ENCODE measurements at places on chromosomes 13 and 19.

GRCh38 chr13:50074843-50075242 is 59.6 kb downstream of the KCNRG start:
- DNase-seq, result no peak

GRCh38 chr13:85659493-85659892 is 139.7 kb downstream of the SLITRK6 start:
- DNase-seq, result no peak

DNA sequence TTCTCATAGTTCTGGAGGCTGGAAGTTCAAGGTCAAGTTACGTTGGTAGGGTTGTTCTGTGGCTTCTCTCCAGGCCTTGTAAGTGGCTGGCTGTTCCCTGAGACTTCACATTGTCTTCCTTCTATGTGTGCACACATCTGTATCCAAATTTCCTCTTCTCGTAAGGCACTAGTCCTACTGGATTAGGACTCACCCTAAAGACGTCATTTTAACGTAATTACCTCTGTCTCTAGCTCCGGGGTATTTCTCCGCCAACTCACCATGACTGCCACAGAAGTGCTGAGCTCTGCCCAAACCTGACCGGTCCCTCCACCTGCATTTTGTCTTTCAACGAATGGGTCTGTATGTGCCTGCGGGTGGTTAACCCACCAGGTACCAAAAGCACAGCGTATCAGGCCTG is 8.7 kb upstream of the SYDE1 start:
- peak; percentile 98 for DNase-seq

DNA sequence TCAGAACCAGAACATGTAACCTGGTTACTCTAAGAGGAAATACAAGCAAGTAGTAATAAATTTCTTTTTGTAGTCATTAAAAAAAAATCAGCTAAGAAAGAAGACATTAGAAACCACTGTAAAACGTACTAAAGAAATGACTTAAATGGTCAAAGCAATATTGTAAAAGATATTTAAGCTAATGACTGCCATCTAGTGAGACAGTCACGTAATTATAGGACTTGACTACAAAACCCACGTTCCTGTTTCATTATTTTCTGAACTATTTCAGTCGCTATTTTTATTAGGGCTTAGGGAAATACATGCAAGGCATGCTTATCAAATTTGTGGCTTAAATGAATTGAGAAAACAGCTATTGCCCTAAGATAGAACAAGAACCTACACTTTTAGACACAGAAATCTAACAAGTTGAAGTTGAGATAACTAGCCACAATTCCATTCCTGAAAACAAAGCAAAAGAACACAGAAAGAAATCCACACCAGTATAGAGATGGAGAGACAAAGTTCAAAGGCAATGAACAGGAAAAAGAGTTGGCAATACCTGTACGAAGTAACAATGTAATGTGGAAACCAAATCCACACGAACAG is 17.9 kb downstream of the ALG5 start:
- DNase-seq, result no peak

DNA sequence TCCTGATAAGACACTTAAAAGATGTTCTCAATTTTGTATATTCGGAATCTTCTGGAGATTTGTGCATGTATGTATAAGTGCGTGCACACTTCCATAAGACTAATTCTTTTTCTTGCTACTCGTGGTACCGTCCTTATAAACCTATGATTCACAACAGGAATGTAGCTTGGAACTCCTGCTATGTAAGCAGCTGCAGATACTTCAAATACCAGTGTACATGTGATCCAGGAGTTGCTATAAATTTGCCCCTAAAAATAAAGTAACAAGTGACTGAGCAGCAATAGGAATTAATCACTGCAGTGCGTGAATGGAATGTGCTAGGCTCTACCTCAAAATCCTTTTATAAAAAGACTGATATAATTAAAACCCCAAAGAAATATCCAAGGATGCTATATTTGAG is 214.9 kb downstream of the KLF5 start:
- DNase-seq, result peak; percentile 73

- DNase-seq, result no peak
These were observed 83.5 kb upstream of the STARD13 start for GRCh38 chr13:33369073-33369472.

- no peak for DNase-seq
These were observed 105.2 kb downstream of the SLITRK6 start for GRCh38 chr13:85693889-85694511.

GRCh38 chr13:102845289-102845629 is 573 bp upstream of the ERCC5 start:
- DNase-seq, result no peak

- DNase-seq, result no peak
These were observed 5.0 kb downstream of the SOX1 start for GRCh38 chr13:112071723-112072533.

DNA sequence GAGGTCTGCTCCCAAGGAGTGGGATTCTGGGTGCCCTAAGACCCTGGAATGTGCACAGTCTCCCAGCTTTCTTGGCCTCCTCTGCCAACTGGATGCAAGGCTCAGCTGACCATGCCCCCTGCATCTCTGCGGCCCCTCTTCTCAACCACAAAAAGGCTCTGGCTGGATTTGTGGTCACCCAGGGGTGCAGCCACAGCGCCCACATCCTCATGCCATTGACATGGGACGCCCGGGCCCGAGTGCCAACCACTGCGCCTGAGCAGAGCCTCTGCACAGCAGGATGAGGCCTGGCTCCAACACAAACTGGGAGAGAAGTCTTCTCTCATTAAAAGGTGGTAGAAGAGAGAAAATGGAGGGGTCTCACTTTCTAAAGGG is 103.5 kb downstream of the FOXO1 start:
- no peak for DNase-seq

GRCh38 chr13:43289470-43290255 is 266.3 kb downstream of the DNAJC15 start:
- DNase-seq, result no peak

GRCh38 chr19:6663236-6664201 is 6.4 kb downstream of the TNFSF14 start:
- peak; percentile 43 for DNase-seq

DNA sequence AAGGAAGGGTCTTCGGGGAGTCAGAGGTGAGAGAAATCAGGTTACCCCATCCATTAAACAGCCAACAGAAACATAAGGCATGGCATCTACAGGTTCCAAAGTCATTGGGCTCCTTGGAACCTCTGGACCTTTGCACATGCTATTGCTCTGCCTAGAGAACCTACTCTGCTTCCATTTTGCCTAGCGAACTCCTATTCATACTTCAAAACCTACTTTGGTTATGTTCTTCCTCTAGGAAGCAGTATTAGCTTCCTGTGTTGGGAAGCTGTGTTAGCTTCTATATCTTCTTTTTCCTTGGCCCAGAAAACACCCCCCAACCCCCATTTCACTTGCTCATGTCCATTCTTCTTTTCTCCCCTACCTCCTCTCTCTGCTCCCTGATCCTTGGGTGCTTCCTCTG is 39.6 kb downstream of the F2RL3 start:
- DNase-seq, result no peak

GRCh38 chr19:52640916-52641315 is 2.8 kb upstream of the ZNF83 start:
- no peak for DNase-seq

DNA sequence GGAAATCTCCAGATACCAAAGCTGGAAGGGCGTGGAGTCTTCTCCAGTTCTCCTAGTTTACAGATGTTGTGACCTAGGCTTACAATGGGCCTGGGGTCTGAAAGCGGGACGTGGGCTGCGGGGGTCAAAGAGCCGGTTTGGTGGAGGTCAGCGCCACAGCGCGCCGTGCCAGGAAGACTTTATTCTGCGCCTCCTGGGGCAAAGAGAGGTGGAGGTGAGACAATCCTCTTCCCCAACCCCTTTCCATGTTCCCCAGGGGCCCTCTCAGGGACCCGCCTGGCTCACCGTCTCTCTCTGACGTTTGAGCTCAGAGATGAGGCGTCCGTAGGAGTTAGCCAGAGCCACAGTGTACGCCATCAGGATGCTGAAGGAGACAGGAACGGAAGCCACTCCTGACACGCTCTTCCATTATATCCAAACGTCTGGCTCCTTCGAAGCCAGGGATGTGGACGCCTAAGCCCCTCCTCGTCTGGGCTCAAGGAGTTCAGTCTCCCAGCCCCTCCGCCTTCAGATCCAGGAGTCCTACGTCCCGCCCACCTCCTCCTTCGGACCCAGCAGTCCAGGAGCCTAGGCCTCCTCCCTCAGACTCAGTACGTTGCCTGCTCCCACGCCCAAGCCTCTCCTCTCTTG is 776 bp upstream of the LENG1 start:
- peak; percentile 18 for DNase-seq

GRCh38 chr19:39413272-39413910 is 922 bp downstream of the PLEKHG2 start:
- DNase-seq, result peak; percentile 50

DNA sequence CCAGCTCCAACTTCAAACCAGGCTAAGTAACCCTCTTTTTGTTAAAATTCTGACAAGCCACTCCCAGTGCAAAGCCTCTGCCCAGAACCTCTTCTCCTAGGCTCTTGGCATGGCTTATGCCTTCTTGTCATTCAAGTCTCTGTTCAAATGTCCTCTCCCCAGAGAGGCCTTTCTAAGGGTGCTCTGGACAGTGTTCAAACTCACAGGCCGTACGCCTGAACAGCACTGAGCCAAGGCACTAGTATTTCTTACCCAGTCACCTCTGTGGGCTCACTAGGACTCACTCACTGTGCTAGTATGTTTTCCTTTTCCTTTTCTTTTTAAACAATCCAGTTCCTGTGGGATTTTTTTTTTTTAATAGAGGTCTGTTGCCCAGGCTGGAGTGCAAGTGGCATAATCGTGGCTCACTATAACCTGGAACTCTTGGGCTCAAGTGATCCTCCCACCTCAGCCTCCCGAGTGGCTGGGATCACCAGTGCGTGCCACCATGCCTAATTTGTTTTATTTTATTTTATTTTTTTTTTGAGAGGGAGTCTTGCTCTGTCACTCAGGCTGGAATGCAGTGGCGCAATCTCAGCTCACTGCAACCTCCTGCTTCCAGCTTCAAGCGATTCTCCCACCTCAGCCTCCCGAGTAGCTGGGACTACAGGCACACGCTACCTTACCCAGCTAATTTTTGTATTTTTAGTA is 2.3 kb upstream of the ASF1B start:
- peak; percentile 50 for DNase-seq

DNA sequence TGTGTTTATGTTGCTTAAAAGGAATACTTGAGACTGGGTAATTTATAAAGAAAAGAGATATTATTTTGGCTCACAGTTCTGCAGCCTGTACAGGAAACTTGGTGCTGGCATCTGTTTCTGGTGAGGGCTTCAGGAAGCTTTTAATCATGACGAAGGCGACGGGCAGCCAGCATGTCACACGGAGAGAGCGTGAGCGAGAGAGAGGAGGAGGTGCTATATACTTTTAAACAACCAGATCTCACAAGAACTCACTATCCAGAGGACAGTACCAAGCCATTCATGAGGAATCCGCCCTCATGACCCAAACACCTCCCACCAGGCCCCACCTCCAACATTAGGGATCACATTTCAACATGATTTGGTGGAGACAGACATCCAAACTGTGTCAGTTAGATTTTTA is 163.4 kb upstream of the TSC22D1 start:
- peak; percentile 70 for DNase-seq

- no peak for DNase-seq
These were observed 1730.1 kb upstream of the PRR20A start for GRCh38 chr13:55410398-55411330.

DNA sequence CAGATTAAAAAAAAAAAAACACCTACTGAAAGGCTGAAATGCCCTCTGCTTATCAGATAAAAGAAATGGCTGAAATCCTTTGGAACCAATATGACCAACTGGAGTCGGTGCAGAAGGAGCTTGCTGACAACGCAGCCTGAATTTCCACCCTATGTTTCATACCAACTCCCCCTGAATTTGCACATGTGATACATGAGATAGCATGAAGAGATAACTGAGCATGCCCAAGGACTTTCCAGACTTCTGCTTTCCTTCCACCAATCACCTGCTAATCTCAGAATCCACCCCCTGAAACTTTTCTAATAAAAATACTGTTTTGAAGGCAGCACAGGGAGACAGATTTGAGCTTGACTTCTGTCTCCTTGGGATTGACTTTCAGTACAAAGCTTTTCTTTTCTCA is 32.2 kb upstream of the WDFY2 start:
- no peak for DNase-seq

DNA sequence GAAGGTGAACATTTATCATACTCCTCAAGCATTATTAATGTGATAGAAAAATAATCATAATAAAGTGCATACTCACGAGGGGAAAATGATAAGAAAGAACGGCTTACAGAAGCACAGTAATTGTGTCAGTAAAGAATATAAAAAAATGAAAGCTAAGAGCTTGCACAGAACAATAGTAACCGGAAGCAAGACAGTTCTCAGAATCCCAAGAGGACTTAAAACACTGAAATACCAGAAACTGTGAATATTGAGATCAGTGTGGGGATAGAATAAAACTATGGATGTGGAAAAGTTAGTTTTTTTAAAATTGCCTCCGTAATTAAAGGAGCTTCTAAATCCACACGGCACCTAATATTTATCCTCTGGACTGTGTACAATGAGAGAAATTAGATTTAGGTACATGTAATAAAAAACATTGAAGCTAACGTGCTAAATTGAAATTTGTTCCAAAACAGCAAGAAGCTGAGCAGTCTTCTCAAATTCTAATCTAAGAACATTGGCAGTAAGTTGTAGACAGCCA is 482.7 kb downstream of the SLITRK6 start:
- DNase-seq, result no peak

DNA sequence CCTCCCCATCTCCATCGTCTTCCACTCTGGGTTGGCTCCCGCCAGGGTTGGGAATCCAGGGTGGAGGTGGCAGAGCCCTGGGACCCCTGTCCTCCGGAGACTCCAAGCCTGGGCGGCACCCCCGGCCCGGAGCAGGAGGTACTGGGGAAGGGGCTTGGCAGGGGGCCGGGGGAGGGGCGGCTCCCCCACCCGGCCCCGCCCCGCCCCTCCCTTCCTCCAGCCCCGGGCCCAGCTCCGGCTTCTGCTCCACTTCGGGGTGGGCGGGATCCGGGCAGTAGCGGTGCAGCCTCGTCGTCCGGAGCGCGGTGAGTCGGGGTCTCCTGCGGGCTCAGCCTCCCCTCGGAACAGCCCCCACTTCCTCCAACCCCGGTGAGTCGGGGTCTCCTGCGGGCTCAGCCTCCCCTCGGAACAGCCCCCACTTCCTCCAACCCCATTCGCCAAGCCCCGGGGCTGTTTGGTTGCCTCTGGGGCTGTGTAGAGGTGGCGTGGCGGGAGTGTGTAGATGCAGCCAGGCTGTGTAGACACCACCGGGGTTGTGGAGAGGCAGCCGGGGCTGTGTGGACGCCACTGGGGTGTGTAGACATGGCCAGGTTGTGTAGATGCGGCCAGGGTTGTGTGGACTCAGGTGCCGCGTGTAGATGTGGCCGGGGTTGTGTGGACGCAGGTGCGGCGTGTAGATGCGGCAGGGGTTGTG is at the start of gene TMPRSS9:
Gene TMPRSS9, plus strand, starts transcription at position 274 of the 694 bp plus-strand sequence. CDS start 29,521 bp downstream, outside the sequence.
- DNase-seq, result no peak

All from trophoblast cell (in vitro differentiated cells and primary cell).